ENCODE measurements at places on chromosomes 6 and 20.

- DNase-seq: no peak
Observed at GRCh38 chr6:141401851-141402250, 730.9 kb upstream of the GJE1 start.

GRCh38 chr20:38272398-38272797, 11.9 kb upstream of the KIAA1755 start:
- DNase-seq: no peak

- DNase-seq: no peak
Observed at GRCh38 chr20:44717986-44718385, 2.8 kb downstream of the CCN5 start.

DNA sequence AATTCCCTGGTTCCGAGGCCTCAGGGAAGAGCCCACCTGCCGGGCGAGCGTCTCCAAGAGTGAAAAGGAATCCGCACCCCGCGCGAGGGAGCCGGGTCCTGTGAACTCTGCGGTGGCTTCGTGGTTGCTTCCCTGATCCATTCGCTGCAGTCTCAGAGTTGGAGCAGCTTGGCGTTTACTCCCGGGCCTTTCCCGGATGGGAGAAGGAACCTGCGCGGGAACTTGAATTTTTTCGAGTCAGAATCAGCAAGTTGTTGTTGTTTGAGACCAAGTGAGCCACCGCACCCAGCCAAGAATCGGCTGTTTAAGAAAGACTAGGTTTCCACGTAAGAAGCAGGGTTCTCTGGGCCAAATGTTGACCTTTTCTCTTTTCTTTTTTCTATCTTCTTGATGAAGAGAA, 12.9 kb downstream of the PRSS16 start:
- DNase-seq: no peak

DNA sequence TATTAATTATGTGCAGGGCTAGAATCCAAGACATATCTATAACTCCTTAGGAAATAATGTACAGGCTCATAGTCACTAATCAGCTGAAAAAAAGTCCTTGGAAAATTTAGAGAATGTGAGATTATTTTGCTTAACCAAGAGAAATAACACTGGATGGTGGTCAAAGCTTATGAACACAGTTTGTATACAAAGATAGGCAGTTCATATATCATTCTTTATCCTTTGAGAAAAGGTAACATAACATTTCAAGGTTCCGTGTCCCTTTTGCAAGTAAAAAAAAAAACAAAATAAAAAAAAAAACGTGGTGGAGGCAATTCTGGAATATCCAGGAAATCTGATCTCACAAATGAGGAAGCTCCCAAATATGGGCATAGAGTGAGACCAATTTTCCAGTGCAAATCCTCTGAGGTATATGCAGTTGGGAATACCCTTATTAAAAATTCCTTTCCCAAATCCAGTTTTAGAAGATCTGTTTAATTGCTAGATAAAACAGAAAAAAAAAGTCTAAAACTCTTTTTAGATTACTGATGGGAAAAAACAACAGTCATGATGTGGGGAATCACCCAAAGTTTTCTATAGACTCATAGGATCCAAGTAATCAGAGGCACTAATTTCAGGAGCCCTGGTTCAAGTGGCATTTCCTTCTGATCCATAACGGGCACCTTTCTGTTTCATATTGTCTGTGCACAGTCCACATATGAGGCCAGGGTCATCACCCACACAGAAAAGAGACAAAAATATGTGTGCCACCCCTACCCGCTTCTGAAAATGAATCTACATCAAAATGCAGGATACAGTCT, 17.7 kb upstream of the TNFAIP3 start:
- DNase-seq: no peak

GRCh38 chr6:128929869-128930268, 46.9 kb downstream of the LAMA2 start:
- DNase-seq: no peak
